NCI-H1436 treated with DMSO at 0.1 percent for 48 hours (cell line): ENCODE measurements at places on chromosomes 16 and 17.

DNA sequence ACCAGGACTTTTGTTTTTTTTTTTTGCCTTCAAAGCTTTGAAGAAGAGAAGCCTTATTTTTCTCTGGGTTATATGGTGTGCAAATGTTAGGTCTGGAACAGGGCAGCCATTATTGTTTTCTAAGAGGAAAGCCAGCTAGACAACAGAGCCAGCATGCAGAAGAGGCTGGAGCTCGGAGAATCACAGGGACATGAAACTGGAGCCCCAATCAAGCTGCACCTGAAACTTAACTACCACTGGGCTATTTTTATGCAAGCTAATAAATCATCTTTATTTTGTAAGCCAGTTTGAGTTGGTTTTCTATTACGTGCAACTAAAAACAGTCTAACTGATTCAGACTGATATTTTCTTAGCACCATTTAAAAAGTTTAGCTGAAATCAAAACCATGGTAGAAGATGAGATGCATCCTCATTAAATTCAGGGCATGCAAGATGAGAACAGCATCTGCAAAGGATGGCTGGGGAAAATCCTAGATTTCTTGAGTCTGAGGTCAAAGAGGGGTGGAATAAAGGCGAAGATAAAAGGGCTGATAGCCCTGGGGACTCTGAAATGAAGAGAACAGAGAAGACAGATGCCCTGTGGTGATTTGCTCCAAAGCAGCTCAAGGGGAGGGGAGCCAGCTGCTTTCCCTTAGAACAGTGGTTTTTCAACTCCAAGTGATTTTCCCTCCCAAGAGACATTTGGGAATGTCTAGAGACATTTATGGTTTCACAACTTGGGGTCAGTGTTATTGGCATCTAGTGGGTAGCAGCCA is 177.1 kb upstream of the WSCD1 start:
- DNase-seq = no peak

- no peak for DNase-seq
Observed at GRCh38 chr17:6525141-6525540, 31.2 kb downstream of the PITPNM3 start.

DNA sequence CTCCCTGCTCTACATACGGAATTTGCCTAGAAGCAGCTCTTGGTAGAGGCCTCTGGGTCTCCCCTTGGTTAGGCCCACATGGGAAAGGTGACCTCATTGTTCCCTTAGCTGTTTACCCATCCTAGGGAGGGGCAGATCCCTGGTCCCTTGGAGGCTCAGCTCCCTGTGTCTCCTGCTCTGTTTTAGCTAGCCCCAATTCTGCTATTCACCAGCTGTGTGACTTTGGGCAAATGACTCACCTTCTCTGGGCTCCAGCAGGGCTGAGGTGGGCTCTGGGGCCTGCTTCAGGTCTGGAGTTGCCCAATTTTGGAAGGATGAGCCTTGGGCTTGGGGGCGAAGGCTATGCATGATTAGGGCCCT is 3.9 kb downstream of the ABCC3 start:
- no peak for DNase-seq

DNA sequence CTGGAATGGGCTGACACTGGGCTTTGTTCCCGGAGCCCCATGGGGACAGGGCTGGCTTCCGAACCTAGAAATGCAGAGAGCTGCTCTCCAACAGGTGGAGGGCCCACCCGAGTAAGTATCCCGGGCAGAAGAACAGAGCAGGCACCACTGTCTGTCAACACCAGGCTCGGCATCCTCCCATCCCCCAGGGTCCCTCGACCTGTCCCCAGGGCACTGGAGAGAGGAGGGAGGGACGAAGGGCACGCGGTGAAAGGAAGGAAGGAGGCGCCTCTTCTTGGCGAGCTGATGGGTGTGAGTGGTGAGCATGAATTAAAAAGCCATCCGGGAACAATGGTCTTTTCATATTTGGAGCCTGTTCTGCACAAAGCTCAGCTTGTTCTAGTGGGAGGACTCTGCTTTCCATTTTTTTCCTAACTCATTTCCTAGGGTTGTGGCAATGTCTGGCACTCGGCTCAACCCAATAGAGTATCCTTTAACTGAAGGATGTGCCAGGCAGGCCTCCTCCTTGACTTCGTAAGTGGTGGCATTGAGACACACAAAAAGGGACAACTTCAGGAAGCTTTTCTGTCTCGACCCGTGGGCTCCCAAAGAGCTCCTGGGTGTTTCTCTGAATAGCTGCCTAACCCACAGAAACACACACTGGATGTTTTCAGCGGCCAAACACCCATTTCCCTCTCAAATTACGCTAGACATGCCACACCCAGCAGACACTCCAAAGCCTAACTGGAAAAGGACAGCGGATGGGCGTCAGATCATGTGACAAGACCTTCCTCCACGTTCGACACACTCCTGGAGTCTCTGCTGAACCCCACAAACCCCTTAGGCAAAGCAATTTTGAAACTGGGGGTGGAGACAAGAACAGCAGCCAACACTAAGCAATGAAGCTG is 47.7 kb downstream of the ZFHX3 start:
- no peak for DNase-seq

- DNase-seq = peak; percentile 47
Observed at GRCh38 chr16:72241930-72242329, 70.0 kb upstream of the PMFBP1 start.

GRCh38 chr16:25996052-25996451 is 304.3 kb downstream of the HS3ST4 start:
- DNase-seq = no peak

DNA sequence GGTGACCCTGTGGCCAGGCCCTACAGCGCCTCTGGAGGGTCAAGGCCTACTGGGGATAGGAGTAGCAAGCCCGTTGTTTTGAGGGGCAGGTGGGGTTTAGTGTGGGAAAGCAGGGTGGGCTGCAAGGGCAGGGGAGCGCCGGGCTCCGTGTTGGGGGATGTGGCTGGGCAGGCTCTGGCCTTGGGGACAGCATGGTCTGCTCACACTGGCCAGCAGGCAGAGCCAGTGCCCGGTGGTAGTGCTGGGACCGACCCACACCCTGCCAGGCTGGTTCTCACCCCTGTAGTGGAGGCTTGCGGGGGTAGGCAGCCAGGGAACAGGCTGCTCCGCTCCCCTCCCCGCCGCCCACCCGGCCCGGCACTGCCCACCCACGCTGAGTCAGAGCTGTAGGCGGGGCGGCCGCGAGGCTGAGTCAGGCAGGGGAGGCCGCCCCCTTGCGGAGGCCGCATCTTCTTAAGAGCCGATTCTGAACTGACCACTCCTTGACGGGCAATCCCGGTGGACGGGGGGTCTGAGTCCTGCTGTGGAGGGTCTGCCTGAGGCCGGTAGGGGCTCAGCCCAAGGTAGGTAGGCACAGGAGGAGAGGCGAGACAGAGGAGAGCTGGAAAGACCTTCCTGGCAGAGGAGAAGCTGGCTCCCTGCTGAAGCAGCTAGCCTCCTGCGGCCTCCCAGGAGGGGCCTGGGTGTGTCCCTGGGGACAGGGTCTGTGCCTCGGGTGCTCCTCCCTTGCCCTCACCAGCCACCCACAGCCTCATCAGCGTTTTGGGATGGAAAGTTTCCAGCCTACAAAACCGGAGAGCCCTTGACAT is 62.4 kb downstream of the BAIAP2 start:
- DNase-seq = no peak

DNA sequence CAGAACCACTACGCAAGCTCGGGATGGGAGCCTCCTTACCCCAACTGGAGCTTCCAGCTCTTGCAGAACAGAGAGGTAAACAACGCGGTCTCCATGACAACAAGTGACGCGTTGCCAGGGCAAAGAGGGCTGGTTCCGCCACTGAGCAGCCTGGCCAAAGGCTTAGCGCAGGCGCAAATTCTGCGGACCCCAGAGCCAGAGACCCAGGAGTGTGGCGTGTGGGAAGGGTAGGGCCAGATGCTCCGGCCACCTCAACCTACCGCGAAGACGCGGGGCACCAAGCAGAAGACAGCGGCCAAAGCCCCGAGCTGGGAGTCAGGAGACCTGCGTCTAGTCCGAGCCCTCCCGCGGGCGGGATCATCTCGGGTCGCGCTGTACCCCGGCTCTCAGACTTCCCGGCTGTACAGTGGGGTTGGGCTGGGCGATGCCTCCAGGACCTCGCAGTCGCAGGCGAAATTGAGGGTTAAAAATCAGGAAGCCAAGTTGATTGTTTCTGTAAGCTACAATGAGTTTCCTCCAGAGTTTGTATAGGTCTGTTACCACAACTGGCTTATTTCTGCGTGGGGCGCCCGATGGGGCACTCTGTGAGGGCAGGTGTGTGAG is at the start of gene TEKT1:
TSS of gene TEKT1 (minus strand) at position 69 of the 603 bp plus-strand sequence. CDS start 1,353 bp downstream, outside the sequence.
- no peak for DNase-seq

DNA sequence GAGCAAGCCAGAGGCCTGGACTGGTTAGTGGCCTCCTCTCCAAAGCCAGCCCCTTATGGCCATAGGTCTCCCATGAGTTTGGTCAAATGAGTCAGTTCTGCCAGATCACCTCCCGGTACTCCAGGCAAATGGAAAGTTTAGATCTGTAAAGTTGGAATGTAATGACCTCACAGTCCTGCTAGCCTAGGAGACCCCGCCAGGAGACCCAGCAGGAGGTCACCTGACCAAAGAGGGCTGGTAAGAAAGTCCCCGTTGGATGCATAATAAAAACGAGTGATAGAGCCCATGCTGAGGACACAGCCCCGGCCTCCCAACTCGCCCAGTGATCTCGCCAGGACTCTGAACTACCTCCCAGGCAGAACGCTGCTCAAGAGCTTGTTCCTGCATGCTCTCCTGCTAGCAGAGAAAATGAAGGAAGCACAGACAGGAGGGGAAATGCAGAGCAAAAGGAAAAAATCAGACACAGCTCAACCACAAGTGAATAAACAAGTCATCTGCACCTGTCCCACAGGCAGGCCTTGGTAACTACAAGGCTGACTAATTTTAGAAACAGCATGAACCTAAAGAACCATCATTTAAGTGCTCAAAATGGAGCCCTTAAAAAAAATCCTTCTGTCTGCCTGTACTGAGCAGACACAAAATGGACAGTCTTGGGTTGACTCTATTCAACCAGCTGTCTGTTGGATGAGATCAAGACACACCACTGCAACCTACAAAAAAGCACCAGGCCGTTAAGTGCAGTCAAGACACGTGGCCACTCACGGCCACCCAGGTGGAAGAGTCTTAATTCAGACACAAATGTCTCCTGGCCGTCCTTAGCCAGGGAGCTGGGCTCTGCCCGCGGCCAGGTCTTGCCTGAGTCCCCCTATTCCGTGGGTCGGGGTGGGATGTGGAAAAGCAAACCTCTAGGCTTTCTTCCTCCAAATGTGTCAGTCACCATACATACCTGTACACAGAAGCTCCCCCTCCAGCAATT is 9.2 kb downstream of the CDIP1 start:
- DNase-seq = no peak

GRCh38 chr16:57689762-57690558 is 4.6 kb upstream of the DRC7 start:
- no peak for DNase-seq

GRCh38 chr17:29401258-29401657 is 11.1 kb downstream of the TAOK1 start:
- DNase-seq = no peak

DNA sequence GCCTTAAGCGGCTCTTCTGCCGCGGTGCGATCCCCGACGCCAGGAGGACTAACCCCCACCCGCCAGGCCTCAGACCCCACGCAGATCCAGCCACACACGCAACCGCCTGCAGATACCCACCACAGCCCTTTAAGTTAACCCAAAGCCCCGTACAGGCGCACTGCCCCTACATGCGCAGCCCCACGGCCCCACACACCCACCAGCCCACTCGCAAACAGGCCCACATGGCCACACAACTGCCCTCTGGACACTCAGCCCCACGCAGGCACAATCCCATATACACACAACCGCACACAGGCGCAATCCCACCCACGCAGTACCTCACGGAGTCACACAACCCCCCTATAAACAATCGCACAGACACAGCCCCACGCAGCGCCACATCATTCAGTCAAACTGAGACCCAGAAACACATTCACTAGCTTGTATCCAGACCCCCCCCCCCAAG is 41.7 kb downstream of the RAI1 start:
- no peak for DNase-seq

GRCh38 chr17:17808706-17809432 is 27.9 kb downstream of the SREBF1 start:
- no peak for DNase-seq

- no peak for DNase-seq
Observed at GRCh38 chr17:8940866-8941471, 24.5 kb downstream of the PIK3R5 start.

DNA sequence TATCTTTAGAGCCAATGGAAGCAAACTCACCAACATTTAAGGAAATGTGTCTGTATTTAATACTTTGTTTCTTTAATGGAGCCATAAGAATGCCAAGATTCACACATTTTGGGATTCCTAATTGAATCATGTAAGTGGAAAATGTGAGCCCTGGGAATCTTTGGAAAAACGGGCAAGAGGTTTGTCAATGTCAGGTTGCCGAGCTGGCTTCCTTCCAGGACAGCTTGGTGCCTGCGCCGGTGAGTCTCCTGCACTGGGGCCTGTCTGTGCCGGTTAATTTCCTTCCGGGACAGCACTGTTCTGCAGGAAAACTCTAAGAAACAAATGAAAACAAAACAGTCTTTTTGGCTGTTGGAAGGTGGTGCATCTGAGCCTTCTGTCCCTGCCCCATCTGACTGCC is 210.6 kb downstream of the HAPSTR1 start:
- no peak for DNase-seq

GRCh38 chr16:84049403-84050060 is 6.9 kb upstream of the SLC38A8 start:
- DNase-seq = no peak

DNA sequence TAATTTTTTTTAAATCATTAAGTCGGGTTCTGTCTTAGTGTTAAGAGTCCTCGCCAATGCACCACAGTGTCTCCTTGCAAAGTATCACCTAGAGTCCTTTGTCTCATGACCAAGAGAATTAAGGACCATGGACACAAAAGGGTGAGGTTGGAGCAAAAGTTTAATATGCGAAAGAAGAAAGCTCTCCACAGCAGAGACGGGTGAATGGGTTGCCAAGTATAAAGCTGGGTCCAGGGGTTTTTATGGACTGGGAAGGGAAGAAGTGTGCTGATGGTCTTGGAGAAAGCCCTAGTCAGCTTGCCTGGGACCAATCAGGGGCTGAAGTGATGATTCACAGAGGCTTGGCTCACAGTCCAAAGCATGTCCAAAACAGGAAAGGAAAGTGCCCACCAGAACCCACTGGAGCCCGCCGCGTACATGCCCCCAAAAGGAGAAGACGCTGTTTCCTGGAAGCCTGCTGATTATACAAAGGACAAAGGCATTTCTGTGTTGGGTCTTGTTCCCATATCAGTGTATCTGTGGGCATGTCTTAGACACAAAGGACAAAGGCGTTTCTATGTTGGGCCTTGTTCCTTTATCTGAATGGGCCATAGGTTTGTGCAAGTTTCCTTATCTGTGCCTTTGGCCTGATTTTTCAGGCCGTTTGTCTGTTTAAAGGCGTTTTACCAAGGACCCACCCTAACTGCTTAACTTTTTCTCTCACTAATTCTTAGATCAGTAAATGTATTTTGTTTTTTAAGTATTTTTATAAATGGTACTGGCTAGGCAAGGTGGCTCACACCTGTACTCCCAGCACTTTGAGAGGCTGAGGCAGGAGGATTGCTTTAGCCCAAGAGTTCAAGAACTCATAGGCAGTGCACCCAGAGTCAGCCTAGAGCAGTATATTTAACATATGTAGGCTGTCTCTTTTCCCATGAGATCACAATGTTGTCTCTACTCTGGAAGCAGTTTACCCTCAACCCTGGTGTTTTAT is 28.7 kb upstream of the ATF7IP2 start:
- no peak for DNase-seq
